ENCODE measurements at places on chromosomes 16 and 17.

GRCh38 chr17:63600569-63601438, at the start of gene TACO1:
TACO1 (plus strand) TSS chr17:63600895; CDS start chr17:63601084, 189 bp downstream.
- DNase-seq = peak; percentile 85

GRCh38 chr17:38897176-38897575, 27.3 kb downstream of the LASP1 start:
- DNase-seq = no peak

GRCh38 chr17:37026531-37026869, 77.7 kb downstream of the AATF start:
- no peak for DNase-seq

DNA sequence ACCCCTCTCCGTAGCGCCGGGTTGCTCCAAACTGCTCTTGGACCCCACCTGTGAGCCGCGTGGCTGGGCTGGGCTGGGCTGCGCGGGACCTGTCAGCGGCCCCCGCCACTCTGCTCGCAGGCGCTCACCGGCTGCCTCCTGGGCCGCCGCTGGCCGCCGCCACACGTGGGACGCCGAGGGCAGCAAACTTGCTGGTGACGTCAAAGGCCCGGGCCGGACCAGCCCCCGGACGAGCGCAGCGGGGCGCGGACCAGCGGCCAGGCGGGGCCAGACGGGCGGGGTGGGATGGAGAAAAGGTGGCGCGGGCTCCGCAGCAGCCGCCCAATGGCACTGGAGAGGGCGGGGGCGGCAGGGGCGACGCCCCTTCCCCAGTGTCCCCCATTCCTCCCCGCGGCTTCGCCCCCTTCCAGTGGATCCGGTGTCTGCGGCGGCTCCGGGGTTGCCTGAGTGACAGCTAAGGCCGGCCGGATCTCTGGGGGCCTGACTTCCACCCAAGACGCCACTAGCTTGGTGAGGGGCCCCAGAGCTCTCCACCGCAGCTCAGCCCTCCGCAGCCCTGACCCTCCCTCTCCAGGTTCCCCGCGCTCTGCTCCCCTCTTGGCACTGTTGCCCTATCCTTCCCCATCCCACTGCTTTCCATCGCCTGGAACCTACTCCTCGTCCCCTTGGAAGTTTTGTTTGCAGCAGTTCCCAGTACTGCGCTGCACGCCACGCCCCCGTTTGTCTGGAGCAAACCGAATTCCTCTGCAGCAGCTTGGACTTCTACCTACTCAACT, at the start of gene HS3ST3A1:
Gene HS3ST3A1 (minus strand): TSS at position 154 of the 776 bp plus-strand sequence. CDS start 800 bp downstream, outside the sequence.
- DNase-seq = peak; percentile 42

DNA sequence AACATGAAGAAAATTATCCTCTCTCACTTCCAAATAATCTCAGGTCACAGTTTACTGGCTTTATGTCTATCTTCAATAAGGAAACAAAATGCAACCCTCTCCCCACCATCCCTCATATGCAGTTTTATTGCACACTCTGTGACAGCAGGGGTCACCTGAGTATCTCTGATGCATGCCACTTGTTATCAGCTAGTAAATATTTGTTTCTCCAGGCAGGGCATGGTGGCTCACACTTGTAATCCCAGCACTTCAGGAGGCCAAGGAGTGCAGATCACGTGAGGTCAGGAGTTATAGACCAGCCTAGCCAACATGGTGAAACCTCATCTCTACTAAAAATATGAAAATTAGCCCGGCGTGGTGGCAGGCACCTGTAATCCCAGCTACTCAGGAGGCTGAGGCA, 61.1 kb downstream of the ADAMTS18 start:
- DNase-seq = no peak

DNA sequence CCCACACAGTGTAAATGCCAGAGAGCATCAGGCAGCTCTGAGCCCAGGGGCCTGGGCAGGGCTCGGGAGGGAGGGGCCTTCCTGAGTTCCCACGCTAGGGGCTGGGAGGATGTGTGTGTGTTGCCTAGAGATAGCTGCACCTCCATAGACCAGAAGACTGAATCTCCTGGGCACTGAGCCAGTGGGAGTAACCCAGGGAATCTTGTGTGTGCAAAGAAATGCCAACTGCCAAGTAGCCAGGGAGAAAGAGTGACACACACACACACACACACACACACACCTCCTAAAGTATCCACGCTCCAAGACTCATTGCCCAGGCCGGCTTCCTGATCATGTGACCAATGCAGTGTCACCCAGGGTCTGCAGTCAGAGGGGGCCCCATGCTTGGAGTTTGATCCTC, 166.2 kb upstream of the RPL38 start:
- no peak for DNase-seq

GRCh38 chr17:42798383-42799380, at the start of the genes CNTD1 and COA3:
CNTD1 (plus strand) TSS chr17:42798861; CDS start chr17:42799068, 207 bp downstream.
COA3 (minus strand) TSS chr17:42798704; CDS start chr17:42798681, 23 bp downstream.
- peak; percentile 87 for DNase-seq

- no peak for DNase-seq
These were observed 81.4 kb upstream of the CRHR1 start for GRCh38 chr17:45702666-45703266.

DNA sequence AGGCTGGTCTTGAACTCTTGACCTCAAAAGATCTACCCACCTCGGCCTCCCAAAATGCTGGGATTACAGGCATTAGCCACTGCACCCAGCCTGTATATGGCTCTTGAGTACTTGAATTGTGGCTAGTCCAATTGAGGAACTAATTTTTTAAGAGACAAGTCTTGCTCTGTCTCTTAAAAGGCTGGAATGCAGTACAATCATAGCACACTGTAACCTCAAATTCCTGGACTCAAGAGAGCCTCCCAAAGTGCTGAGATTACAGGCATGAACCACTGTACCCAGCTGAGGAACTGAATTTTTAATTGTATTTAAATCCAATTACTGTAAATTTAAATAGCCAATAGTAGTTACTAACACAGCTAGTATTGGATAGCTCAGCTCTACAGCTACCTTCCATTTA, 50.6 kb downstream of the MED13 start:
- no peak for DNase-seq

GRCh38 chr16:50298075-50298460, 31.7 kb downstream of the ADCY7 start:
- no peak for DNase-seq

GRCh38 chr16:17367036-17367435, 103.7 kb downstream of the XYLT1 start:
- no peak for DNase-seq

DNA sequence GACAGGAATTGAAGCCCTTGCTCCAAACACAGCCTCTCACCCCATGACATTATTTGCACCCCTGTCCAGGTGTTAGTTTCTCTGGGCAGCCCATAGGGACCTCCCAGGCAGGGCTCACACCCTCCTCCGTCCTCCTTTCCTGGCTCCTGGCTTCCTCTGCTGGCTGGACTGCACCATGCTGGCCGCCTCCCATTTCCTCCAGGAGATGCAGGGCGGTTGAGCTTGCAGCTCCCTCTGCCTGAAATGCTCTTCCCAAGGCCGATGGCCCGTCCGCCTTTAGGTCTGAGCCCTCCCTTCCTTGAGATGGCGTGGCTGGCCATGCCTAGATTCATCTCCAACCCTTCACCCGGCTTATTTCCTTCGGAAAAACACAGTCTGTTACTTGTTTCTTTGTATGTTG, 334.8 kb downstream of the SNX29 start:
- DNase-seq = no peak

DNA sequence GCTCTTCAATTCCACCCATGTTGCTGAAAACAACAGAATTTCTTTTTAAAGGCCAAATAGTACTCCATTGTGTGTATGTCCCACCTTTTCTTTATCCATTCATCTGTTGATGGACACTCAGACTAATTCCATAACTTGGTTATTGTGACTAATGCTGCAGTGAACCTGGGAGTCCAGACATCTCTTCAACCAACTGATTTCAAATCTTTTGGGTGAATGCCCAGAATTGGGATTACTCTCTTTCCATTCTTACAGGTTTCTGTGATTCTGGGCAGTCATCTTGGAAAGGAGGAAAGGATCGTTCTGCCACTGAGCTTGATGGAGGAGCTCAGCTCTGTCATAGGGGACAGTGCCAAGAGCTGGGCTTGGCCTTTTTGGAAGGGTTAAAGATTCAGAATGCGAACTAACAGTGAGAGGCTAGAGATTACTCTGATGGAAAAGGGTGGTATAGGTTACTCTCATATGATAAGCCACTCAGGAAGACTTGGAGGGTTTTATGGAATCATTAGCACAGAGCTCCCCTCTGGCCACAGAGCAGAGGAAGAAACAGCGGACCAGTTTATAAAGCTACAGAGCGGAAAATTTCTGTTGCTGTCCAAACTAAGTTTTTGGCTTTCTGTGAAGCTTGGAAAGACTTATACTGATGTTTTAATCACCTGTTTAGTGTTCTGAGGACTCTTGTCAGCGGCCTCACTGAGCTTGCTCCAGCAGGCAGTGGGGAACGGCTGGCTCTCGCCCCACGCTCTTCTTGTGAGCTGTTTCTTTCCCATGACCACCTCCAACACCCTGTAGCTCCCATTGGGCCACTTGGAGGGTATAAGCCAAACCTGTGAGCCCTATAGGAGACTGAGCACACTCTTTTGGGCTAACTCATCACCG, 48.3 kb downstream of the HIC1 start:
- no peak for DNase-seq

- no peak for DNase-seq
These were observed 2.2 kb upstream of the TOX3 start for GRCh38 chr16:52549011-52549692.

- DNase-seq = no peak
These were observed 603.7 kb downstream of the MAF start for GRCh38 chr16:78996790-78997189.

DNA sequence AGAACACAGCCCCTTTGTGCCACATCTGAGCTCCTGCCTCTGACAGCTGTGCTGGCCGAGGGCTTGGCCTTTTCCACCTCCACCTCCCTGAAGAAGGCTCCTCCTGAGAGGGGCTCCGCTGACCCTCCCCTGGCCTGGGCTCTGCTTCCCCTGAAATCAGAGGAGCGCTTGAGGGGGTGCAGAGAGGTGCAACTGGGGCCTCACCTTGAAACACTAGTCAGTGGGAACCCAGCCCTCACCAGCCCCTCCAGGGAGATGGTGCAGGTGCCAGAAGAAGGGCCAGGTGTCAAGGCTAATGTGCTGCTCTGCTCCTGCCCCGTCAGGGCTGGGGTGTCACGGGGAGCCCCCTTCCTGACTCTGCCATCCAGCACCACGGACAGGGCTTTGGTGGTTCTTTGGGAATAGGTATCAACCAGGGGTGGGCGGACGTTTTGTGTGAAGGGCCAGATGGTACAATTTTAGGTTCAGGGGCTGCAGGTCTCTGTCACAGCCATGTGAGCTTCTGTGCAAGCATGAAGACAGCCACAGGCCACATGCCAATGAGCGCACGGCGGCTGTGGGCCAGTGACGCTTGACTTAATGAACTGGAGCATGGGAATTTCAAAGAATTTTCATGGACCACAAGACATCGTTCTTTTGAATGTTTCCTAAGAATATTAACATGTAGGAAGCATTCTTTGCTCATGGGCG, 2.1 kb upstream of the ZG16B start:
- DNase-seq = no peak

- DNase-seq = no peak
These were observed 36.6 kb downstream of the ANKRD11 start for GRCh38 chr16:89453501-89454321.

DNA sequence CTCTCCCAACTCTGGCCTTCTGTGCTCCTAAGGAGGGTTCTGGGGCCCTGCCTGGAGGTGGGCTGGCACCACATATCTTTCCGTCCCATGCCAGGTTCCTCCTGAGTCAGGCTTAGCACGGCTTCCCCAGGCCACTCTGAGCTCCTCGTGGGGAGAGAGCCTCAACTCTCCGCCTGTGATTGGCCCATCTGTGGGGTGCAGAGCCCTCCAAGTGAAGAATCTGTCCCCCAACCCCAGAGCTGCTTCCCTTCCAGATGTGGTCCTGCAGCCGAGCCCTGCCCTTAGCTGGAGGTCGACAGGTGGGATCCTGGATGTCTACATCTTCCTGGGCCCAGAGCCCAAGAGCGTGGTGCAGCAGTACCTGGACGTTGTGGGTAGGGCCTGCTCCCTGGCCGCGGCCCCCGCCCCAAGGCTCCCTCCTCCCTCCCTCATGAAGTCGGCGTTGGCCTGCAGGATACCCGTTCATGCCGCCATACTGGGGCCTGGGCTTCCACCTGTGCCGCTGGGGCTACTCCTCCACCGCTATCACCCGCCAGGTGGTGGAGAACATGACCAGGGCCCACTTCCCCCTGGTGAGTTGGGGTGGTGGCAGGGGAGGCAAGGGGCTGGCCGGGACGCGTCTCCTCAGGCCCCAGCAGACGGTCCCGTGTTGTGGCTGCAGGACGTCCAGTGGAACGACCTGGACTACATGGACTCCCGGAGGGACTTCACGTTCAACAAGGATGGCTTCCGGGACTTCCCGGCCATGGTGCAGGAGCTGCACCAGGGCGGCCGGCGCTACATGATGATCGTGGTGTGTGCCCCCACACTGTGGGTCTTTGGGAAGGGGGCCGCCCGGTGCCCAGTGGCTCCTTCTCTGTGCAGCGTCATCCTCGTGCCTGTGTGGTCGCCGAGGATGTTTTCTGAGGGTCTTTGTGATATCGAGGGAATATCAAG, 6.9 kb downstream of the GAA start:
- no peak for DNase-seq

GRCh38 chr17:33459078-33459940, 166.2 kb upstream of the ASIC2 start:
- no peak for DNase-seq

DNA sequence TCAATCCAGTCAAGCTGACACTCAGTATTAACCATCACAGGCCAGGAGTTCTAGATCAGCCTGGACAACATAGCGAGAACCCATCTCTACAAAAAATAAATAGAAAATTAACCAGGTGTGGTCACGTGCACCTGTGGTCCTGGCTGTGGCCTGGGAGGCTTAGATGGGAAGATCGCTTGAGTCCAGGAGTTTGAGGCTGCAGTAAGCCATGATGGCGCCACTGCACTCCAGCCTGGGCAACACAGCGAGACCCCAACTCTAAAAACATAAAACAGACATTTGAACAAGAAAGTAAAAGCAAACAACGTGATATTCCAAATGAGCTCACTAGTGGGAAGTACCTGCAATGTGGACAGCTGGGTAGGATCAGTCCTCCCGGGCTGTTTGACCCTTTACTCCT, 41.9 kb downstream of the CRISPLD2 start:
- DNase-seq = no peak

DNA sequence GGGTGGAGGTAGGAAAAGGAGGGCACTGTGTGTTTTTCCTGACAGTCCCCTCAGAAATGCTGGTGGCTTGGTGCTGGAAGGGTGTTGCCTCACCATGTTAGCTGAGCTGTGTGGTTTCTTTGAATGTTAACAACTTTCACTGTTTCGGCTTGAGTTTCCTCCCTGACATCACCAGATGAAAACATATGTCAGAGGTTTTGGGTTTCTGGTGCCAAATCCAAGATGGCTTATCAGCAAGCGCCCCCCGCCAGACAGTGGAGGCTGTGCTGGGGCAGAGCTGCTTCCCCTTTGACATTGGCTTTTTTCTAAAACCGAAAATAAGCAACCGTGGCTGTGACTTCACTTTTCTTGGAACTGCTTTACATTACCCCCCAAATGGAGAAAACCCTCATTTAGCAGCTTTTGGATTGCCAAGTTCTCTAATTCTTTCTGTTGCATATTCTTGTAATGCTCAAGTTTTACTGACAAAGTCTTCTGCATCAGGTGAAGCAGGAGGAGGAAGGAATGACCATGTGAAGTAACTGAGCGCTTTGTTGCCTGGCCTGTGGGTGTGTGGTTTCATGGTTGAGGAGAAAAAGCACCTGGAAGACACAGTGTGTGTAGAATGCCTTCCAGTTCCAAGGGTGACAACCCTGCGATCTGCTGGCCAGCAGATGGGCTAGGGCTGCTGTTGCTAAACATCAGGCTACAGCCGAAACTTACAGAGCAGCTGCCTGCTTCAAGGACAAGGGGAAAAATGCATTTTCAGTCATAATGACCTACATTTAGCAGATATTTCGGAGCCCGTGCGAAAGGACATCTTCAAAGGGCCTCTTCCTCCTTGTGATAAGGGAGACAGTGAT, 9.7 kb downstream of the RMI2 start:
- DNase-seq = peak; percentile 71

- DNase-seq = no peak
These were observed 476.8 kb upstream of the CDH11 start for GRCh38 chr16:65598621-65599020.

All from stimulated activated CD4-positive, alpha-beta T cell treated with anti-CD3 and anti-CD28 coated beads, Interleukin-2, amount 100 ng/mL, for 24 hours (primary cell).